ENCODE measurements at places on chromosomes 2 and 18.

- no peak for DNase-seq
These were observed 28.6 kb upstream of the AP1S3 start for GRCh38 chr2:223865907-223866508.

DNA sequence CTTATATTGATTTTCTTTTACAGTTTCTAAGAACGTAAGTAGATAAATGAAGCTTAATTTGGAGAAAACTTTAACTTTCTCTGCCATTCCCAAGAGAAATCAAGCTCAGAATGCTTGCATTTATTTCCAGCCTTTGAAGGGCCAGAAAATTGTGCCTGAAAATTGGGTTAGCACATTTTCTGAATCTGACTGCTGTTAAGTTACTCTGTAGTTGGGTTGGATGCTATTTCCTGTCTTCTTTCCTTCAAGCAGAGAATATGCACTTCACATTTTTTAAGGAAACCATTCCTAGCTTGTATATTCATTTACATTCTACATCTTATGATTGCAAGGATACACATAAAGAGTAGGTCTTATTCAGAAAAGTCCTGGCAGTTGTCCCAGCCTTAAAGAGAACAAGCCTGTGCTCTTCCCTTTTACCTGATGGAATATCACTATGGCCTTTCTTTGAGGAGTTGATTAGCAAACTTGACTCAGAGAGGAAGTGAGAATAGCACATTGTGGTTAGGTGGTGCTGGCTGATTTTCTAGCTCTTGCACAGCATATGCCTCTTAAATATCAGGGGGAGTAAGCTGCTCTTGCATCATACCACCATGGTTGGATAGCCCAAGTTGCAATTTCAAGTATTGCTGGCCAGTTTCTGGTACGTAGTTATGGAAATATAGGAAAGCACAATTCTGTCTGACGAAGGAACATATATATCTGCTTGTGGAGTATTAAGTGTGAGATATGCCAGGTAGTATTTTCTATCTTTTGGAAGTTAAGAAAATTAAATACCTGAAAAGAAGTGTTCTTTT, 133.7 kb downstream of the COMMD1 start:
- DNase-seq = no peak

DNA sequence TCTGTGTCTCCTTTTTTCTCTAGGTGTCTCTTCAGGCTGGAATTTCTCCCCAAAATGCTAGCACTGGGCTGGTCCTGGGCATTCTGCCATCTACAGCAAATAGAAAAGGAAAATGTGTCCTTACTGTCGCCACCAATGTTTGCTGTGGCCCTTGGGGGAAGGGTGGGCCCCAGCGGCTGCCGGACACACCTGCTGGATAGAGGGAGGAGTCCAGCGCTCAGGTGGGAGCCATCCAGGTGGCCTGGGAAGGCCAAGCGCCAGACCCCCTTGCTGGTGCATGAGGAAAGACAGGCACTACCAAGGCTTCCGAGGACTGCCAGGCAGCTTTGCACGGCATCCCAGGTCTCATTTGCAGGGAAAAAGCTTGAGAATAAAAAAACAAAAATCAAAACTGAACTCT, 147.7 kb upstream of the GATA6 start:
- DNase-seq = no peak

DNA sequence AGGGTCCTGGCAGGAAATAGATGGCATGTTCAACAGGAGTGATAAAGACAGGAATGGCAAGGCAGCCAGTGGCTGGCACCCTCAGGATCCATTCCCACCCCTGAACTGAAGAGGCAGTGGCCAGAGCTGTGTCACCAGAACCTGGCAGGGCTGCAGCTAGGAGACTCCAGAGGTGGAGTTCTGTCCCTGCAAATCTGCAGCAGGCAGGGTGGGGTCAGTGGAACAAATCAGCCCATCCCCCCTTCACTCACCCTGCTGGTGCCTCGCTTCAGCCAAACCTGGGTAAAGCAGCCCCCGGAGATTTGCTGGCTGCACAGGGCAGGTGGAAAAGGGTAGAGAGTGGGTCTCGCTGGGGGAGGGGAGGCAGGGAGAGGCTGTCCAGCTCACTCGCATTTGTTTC, 12.7 kb downstream of the INPP5D start:
- DNase-seq = no peak

- DNase-seq = no peak
These were observed 62.7 kb upstream of the TANC1 start for GRCh38 chr2:158905784-158906183.

DNA sequence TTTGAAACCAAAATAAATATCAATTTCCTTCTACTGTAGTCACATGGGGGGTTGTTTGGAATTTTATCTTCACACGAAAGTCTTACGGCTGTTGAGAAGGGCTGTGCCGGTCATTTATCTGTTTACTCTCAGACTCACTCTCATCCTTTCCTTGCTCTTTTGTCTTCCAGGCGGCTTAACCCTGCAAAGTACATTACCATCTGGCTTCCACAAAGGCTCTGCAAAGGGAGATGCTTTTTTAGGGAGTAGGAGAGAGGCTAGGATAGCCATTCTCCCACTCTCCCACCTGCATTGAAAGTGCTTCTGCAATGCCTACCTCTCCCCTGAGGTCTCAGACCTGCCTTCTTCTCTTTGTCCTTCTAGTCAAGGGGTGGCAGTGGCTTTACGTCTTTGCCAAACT, 247.6 kb downstream of the MEIS1 start:
- DNase-seq = no peak

DNA sequence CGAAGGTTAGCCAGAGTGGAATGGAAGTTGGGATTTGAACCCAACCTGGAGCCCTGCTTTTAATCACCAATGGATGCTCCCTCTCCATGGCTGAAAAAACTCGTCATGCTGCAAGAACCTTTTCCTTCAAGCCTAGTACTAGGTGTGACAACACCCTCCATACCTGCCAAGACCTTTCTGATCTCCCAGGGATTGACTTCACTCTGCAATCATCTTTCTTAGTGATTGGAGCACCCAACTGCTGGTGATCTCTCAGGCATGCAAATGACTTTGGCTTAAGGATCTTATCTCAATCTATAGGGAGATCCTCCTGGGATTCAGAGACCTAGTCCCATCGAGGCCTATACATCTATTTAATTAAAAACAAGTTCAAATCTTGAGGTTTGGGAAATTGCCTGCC, 23.5 kb upstream of the ITGB6 start:
- DNase-seq = no peak

- no peak for DNase-seq
These were observed 32.2 kb downstream of the MAL start for GRCh38 chr2:95057535-95058370.

DNA sequence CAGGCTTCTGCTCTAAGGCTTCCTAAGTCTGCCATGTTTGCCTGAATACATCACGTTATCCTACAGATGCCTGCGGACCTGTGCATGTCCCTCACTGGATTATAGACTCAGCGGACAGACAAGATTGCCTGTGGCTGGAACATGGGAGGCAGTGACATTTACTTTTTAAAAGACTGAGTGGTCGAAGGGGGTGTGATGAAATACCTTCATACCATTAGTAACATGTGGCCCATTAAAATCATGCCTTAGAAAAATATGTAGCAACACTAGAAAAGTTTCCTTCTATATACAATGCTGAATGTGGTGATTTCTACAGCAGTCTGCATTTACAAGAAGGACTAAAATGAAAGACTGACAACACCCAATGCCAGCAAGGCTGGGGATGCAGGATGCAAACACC, 154.4 kb downstream of the ASB1 start:
- no peak for DNase-seq

- DNase-seq = no peak
These were observed 228.3 kb downstream of the SRBD1 start for GRCh38 chr2:45382744-45383143.

DNA sequence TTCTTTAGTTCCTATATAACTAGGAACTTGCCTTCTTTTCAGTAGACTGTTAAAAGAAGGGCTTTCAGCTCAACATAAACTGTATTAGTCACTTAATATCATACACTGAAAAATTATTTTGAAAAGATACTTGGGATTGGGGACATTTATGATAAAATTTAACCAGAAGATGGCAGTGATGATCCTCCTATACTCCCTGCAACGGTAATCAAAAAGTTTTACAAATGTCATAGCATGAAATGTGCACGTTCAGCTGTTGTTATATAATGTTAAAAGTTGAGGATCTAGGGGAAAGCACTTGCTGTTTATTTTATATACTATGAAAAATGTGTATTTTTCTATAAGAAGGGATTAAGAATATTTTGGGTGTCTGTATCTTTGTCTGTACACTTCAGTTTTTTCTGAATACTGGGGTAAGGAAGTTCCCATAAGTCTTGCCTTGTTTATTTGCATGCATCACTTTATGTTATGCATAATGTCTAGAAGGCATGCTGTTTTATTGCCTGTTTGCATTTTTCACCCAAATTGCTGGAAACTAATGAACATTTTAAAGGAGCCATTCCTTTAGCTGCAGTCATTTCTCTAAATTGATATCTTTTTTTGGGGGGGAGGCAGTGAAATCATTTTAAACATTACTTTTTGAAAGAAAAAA, 19.0 kb downstream of the DYNC1I2 start:
- DNase-seq = no peak

DNA sequence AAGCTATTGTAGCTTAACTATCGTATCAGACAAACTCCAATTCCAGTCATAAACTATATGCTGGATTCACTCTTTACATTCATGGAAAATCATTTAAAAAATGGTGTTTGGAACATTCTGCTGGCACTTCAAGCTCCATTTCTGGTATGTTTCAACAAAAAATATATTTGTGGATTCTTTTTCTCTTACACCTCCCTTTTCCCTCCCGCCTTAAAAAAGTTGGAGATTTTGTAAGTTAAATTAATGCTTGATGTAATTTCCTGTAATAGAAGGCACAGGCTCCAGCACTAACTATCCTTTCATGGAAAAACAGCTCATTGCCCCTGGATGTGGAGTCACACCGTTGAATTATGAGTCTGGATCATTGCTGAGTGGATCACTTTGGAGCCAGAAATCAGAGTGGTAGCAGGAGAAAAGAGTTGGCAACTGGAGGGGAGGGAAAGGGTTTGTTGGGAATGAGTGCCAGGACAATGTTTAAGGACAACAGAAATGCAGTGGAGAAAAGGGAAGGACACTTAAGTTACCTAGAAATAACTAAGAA, 102.8 kb downstream of the ICOS start:
- no peak for DNase-seq

DNA sequence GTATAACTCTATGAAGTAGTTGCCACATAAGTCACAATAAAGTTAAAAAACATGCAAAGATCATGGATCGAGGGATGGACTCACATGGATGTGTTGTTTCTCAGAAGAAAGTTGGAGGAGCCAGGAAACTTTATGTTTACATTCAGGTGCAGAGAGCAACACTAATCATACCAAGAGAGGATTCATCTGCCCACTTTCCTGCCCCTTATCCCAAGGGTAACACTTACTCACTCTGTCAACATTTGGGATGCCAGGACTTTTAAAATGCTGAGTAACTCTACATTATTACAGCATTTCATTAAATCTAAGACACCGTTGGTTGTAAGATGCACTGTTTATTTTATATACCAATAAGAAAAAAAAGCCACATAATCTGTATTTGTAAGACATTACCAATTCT, 170.4 kb downstream of the KCNE4 start:
- DNase-seq = no peak

DNA sequence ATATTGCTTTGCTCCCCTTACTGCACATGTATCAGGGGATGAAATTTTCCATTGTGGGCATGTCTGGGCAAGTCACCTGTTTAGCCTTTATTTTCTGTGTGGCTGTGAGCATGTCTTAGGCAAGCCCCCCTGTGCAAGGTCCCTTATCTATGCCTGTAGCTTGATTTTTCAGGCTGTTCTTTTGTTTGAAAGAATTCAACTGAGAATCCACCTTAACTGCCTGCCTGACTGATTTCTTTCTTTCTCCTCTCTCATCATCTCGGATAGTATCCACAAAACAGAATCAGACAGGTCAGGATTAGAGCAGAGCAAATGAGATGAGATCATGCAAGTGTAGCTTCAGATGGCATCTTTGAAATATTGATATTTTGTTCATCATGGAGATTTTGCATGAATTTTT, 1147.5 kb upstream of the ACVR2A start:
- DNase-seq = no peak

GRCh38 chr2:219662566-219662965, 35.1 kb downstream of the SLC4A3 start:
- no peak for DNase-seq

GRCh38 chr2:11305958-11306357, 38.5 kb downstream of the ROCK2 start:
- DNase-seq = no peak

- DNase-seq = no peak
These were observed 27.2 kb upstream of the FBLN7 start for GRCh38 chr2:112110966-112111365.

GRCh38 chr18:43571078-43571689, 293.9 kb upstream of the SYT4 start:
- no peak for DNase-seq

DNA sequence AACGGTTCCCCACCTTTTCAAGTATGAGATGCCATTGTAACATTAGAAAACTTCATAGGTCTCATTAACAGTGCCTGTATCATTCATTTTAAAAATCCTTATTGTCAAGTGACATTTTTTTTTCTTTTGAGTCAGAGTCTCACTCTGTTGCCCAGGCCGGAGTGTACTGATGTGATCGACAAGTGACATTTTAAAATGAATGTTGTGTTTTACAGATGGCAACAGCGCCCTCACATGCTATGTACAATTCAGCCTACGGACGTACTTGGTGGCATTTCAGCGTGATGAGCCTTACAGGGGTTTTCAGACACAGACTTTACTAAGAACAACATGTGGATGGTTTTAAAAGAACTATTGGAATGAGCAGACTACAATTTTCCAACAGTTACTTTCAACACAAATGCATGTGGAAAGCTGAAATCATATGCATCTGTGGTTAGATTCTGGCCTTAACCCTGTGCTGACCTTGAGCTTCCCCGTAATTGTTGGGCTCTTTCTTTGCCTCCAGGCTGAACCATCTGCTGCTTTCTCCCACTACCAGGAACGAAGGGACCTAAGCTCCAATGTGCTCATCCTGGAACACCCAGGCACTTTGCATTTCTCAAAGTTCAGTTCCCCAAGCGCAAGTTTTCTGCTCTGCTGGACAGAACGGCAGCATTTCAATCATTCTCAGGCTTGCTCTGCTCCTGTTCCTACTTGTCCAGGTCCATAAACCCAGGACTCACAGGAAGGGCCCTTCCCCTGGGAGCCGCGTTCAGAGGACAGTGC, 119.9 kb upstream of the NDUFV2 start:
- DNase-seq = no peak

- no peak for DNase-seq
These were observed 14.6 kb downstream of the ENOSF1 start for GRCh38 chr18:697800-698199.

GRCh38 chr2:48328159-48328809, 201.7 kb upstream of the STON1 start:
- no peak for DNase-seq

DNA sequence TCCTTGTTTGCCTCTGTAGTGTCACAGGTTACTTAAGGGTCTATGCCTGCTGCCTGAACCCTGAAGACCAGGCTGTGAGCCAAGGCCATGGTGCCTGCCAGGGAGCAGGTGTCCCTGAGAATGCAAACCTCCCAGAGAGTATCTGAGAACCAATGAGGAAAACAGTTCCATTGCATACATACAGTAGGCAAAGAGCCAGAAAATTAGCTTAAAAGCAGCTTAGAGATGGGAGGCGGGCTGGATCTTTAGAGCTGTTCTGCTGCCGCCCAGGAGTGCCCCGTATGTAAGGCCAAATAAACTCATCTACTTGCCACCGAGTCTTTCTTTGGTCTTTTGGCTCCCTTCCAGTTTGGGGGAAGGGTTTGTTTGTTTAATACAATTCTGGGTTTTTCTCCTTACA, 327.9 kb downstream of the CLIP4 start:
- no peak for DNase-seq

Data from activated B cell treated with CpG ODN at 0.5 μM for 24 hours (primary cell).